ENCODE measurements at places on chromosomes 6 and 20.

DNA sequence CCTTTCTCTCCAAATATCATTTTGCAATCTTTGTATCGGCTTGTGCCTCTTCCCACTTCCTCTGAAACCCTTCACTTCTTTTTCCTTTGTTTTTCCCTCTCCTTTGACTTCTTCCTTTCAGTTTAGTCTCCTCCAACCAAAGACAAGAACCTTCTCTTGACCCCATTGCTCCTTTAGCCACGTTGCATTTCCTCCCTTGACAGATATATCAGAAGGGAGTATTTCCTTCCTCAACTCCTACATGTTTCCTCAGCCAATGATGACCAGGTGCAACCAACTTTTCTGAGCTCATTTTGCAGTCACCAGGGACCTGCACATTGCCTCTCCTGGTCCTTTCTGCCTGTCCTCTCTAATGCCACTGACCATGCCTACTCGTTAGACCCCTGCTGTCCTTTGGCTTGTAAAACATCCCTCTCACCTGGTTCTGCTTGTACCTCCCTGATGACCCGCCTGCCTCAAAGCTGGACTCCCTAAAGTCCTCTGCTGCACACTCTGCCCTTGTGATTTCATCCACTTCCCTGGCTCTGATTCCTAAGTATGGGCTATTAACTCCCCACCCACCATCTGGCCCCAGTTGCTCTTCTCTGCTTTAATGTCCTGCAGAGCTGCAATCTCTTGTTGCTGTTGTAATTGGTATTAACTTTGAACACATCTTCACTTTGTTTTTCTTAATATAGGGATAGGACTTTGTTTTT, 27.4 kb downstream of the SLC22A16 start:
- no peak for DNase-seq

GRCh38 chr20:35893942-35894341, 60.4 kb downstream of the SCAND1 start:
- no peak for DNase-seq

GRCh38 chr6:135906972-135907465, 55.5 kb downstream of the PDE7B start:
- no peak for DNase-seq

GRCh38 chr6:152313542-152314482, 323.4 kb downstream of the SYNE1 start:
- no peak for DNase-seq

DNA sequence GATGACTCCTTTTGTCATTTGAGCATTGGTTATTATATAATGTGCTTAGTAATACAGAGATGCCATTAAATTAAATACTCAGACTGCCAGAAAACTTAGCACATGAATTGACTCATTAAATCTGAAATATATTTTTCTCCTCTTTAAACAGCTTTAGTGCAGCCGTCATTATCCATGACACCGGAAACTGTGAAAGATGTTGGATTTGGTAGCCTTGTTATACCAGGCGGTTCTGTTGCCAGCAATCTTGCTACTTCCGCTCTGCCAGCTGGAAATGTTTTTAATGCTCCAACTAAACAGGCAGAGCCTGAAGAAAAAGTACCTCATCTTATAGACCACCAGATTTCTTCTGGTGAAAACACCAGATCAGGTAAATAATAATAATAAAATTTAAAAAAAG, 97.6 kb downstream of the SCAF8 start:
- DNase-seq = peak; percentile 28

GRCh38 chr6:158631678-158632537, 12.6 kb downstream of the DYNLT1 start:
- no peak for DNase-seq

GRCh38 chr6:39396854-39397253, 74.4 kb upstream of the KCNK16 start:
- no peak for DNase-seq

- no peak for DNase-seq
Observed at GRCh38 chr6:56244089-56244488, 3.3 kb downstream of the COL21A1 start.

- DNase-seq = no peak
Observed at GRCh38 chr6:150091476-150091875, 22.6 kb upstream of the ULBP3 start.

DNA sequence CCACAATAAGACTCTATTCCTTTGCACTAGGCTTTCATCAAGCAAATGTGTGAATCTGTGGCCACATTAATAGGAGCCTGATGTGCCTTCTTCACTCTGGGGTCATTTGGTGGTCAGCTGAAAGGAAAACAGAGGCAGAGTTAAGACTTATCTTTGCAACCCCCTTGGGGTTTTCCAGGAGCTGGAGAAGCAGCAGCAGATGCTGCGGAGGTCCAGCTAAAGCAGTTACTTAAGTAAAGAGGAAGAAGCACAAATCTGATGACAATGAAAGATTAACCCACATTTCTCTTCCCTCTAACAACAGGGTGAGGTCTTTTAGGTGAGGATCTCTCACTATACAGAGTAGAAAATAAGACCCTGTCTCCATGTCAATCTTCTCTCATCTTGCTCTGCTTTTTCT, 45.4 kb upstream of the QKI start:
- DNase-seq = no peak

DNA sequence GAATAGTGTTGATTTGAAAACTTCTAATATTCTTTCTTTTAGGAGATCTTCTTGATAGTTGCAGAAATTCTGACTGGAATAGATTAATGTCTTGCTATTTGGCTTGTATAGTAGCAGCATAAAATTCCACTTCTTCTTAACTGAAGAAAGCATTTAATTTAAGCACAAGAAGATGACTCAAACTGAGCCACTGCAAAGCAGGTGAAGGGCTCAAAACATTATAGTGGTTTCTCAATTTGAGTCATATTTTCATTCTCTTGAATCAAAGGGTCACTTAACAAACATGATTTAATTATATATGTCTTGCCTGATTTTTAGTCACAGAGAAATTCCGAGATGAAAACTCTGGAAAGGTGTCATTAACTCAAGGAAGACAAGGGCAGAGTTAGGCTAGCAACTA, 239.3 kb downstream of the ZNF217 start:
- no peak for DNase-seq

GRCh38 chr6:118668761-118669385, 17.5 kb upstream of the CEP85L start:
- DNase-seq = no peak

- no peak for DNase-seq
Observed at GRCh38 chr20:59117526-59117925, 46.1 kb upstream of the ZNF831 start.

GRCh38 chr6:29011276-29011734, 6.2 kb upstream of the ZNF311 start:
- no peak for DNase-seq

DNA sequence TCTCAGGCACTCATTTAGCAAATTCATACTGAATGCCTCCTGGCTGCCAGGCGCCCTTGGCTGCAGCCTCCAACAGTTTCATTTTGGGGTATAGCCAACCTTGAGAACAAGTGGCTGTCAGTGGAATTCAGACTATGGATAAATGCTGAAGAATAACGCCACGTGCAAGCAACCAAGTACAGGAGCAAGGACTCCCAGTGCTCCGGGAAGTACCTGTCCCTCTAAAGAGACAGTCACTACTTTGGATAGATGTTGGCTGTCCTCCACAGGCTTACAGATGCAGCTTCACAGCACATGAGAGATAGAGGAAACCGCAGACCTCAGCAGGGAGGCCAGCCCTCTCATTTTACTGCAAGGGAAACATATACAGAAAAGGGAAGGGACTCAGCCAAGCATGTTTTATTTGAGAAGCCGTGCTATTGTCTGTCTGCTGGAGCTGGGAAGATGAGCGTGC, 658.2 kb downstream of the PTPRT start:
- DNase-seq = no peak

GRCh38 chr20:49647550-49647949, 66.1 kb downstream of the B4GALT5 start:
- DNase-seq = no peak

- DNase-seq = no peak
Observed at GRCh38 chr6:159935065-159935464, 33.8 kb upstream of the IGF2R start.

DNA sequence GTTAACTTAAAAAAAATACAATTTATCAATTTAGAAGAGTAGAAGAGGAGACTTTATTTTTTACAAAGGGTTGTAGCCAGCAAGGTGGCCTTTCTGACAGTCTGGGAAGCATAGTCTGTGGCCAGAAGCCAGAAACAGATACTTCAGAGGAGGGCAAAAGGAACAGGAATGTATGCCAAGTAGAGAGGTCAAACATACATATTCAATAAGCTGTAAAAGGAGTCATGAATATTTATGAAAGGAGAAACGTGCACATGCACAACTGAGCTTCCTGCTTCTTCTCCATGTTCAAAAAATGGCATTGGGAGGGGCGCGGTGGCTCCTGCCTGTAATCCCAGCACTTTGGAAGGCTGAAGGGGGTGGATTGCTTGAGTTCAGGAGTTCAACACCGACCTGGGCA, 43.9 kb upstream of the FAM184A start:
- no peak for DNase-seq

DNA sequence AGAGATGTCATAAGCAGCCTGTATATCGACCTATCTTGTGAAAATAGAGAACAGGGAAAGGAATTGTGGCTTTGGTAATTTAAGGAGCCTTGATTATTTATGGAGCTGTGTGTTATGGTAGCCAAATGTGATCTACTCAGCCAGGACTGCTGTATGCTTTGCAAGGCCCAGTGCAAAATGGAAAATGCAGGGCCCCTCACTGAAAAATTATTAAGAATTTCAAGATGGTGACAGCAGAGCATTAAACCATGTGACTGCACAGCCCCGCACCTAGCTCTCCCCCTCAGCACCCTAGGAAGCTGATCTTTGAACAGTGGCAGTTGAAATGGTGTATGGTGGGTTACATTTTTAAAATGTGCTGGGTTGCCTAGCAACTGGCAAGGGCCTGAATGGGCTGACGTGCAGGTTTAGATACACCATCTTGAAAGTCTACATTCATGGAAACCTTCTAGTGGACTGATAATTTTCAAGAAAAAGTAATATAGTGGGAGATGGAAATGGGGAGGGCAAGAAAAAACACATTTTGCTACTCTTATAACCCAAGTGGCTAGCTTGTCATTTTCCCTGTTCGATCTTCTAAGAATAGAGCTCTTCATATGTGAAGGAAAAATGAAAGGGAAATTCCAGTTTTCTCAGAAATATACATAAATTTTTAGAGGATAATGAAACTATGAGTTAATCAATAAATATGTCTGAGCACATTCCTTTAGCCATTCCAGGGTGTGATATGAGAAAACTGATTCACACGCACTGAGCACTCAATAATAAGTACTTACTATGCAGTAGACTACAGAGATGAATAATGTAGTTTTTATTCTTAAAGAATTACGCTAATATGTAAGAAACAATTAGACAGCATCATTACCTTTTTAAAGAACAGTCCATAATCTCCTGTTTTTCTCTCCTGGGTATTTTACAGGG, 208.0 kb downstream of the ARHGAP18 start:
- no peak for DNase-seq

DNA sequence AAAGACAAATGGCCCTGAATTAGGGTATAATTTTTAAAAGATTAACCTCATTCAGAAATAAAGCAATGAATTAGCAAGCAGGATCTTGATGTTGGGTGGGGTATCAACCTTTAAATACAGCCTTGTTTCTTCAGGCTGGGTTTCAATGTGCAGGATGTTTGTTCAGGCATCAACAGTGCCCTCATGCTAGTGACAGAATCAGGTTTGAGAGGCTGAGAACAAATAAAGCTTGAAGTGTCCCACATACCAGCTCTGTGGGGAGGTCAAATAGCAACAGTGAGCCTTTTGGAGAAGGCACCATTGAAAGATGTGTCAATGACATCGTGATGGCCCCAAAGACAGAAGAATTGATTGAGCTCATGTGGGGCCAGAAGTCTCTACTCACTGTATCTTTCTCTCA, 68.2 kb downstream of the MTFR2 start:
- DNase-seq = no peak

- DNase-seq = peak; percentile 89
Observed at GRCh38 chr20:10309326-10309725, 90.7 kb downstream of the SNAP25 start.

DNA sequence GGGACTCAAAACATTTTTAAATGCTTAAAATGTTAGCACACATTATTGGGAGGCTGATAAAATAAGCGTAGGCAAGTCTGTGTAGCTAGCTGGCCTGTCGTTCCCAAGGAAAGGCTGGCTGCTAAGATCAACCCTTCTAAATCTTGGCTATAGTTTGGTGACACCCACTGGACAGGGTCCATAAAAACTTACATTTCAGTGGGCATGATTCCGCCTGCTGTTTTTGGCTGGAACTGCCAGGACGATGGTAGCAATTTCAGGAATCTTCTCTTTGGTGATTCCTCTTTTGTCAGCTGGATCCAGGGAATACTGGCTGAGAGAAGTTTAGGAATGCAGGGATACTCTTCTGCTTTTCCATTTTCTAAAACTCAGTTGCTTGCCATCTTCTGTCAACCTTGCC, 162.2 kb downstream of the NKAIN2 start:
- no peak for DNase-seq

- no peak for DNase-seq
Observed at GRCh38 chr20:9215539-9215938, 146.7 kb downstream of the PLCB4 start.

DNA sequence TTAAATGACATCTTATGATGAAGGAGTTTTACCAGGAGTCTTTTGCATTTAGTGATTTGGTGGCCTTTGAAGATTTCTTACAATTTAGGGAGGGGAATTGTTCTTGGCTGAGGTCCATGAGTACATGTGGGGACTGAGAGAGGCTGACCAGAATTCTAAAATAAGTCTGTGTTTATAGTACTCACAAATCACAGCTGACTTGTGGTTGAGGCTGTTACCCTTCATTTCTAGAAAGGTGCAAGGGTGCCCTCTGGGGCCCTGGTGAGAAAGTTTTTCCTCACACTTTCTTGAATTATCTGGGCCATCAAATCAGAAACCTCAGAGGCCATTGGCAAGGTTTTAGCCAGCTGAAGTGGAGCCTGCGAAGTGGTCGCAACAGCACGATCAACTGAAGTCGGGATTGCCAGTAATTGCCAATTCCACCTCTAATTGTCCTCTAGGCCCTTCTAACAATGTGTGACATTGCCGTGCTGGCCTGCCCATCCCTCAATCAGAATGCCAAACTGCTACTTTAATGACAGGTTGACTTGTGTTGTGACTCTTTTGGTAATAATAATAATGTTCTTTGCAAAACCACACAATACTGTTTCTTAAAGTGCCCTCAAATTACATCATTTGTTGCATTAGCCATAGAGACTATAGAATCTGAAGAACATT, 221.6 kb downstream of the OGFRL1 start:
- DNase-seq = peak; percentile 59

GRCh38 chr6:114063956-114064355, 93.0 kb upstream of the HDAC2 start:
- DNase-seq = no peak

GRCh38 chr6:126886106-126886505, 232.4 kb upstream of the RSPO3 start:
- DNase-seq = no peak

- DNase-seq = no peak
Observed at GRCh38 chr6:1915226-1915625, 305.5 kb downstream of the FOXC1 start.

DNA sequence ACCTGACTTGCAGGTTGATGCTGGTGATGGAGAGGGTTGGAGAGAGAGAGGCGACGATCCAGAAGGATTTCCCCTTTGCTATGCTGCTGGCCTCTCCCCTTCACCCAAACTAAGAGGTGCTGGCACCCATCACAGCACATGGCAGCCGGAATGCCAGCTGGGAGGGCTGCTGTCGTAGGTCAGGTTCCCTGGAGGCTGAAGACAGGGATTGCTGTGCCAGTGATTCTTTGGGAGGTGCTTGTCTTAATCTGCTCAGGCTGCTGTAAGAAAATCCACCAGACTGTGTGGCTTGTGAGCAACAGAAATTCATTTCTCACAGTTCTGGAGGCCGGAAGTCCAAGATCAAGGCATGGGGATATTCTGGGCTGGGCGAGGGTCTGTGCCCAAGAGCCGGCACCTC, 4.4 kb upstream of the ARFGAP1 start:
- DNase-seq = no peak

- DNase-seq = no peak
Observed at GRCh38 chr6:74579047-74579446, 626.8 kb downstream of the COL12A1 start.

Data from GM04504 (cell line).